ENCODE measurements at places on chromosomes 4 and X.

DNA sequence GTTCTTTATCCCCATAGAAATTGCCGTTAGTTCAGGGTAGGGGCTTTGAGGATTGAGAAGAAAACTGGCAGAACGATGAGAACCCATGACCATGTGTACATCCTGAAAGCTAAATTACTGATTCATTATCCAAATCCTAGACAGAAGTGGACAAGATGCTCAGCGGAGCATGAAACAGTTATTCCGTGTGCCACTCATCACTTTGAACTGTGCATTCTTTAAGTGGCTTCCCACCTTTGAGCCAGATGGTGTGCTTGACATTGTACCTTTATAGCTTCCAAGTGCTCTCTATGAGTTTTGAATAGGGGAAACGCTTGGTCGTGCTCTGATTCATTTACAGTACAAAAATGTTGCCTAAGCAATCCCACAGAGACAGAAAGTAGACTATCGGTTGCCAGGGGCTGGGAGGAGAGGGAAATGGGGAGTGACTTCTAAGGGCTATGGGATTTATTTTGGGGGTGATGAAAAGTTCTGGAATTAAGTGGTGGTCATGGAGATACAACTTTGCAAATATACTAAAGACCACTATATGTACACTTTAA, 100.0 kb downstream of the DOCK11 start:
- no peak for DNase-seq

DNA sequence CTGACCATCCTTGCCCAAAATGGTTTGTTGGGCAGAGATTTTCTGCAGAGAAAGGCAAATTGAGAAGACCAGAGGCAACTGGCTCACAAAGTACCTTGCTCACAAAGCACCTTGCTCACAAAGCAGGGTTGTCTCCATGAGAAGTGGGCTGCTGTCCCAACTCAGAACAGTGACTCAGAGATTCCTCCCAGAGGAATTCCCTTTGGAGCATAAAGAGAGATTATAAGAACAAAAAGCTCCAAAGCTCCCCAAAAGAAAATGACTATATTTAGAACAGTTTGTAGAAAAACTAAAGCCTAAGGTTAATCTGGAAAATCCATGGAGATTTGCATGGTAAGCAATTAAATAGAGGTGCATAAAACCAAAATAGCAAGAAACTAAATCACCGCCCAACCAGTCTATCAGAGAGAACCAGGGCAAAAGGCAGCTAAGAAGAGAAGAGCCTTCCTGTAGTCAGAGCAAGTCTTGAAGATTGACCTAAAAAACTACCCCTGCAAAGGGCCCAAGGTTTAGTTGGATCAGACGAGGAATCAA, 731.4 kb downstream of the FAT4 start:
- no peak for DNase-seq

- DNase-seq = no peak
Observed at GRCh38 chrX:31653422-31653821, 581.6 kb upstream of the FTHL17 start.

- DNase-seq = no peak
Observed at GRCh38 chrX:30791296-30792278, 97.5 kb downstream of the TAB3 start.

DNA sequence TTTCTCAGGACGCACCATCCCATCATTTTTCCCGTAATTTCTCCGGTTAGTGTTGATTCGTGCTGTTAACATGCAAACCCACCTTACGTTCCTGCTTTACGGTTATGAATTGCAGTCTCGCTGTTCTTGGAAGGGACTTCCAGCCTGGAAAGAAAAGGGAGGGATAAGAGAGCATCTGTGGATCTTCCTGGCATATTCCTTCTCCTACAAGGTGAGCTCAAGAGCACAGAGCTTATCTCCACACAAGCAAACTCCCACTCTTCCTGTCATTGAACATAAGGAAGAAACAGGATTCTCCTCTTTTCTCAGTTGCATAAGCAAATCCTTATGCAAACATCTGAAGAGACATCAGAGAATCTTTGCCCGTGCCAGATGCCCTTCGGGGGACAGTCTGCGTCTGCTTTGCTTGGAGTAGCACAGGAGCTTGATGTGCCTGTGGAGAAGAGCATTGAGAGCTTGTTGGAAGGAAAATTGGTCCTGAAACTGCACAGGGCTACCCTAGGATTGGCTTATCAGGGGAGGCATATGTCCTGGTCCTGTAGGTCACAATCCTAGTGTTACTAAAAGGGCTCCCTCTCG, 127.0 kb downstream of the ASMT start:
- DNase-seq = no peak
